ENCODE measurements at places on chromosomes 4 and X.

DNA sequence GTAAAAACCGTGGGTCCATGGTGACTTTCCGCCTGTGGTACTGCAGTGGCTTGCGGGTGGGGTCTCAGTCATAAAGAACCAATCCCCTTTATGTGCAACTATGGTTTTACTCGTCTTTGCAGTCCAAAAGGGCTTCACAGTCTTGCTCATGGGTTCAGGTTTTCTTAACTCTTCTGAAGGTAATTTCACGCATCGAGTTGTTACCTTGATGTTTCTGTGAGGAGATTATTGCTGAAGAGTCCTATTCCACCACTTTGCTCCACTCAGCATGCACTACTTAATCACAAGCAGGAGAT, 41.5 kb downstream of the F8 start:
- DNase-seq: no peak

DNA sequence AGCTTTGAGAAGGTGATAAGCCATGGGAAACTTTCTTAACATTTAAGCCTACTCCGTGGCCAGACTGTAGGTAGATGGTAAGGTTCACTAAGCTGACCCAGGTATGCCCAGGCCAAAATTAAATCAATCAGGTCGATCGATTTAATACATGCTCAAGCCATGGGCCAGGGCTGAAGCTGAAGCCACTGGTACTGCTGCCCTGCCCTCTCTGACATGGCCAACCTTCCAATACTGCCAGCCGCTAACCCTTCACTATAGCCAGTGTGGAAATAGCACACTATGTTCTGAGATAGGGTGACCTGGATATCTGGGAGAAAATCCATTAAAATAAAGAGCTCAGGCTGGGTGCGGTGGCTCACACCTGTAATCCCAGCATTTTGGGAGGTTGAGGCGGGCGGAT, 31.6 kb downstream of the TSC22D3 start:
- DNase-seq: no peak

- DNase-seq: no peak
Measured at GRCh38 chr4:4599481-4600275, 57.8 kb upstream of the STX18 start.

DNA sequence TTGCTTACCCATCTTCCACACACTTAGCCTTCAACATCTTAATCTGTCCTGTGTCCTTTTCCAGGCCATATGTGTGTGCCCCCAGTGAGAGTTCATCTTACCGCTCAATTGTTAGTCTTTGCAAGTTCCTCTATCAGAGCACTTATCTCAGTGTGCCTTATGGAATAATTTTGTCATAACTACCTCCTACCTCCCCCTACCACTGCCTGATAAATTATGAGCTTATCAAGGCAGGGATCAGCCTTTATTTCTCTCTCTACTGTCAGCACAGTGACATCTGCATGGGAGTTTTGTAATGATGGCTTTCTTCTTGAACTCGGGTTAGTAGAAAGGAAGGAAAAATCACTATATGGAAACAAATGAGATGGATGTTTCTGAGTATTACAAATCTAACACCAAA, 53.2 kb downstream of the MTM1 start:
- no peak for DNase-seq

DNA sequence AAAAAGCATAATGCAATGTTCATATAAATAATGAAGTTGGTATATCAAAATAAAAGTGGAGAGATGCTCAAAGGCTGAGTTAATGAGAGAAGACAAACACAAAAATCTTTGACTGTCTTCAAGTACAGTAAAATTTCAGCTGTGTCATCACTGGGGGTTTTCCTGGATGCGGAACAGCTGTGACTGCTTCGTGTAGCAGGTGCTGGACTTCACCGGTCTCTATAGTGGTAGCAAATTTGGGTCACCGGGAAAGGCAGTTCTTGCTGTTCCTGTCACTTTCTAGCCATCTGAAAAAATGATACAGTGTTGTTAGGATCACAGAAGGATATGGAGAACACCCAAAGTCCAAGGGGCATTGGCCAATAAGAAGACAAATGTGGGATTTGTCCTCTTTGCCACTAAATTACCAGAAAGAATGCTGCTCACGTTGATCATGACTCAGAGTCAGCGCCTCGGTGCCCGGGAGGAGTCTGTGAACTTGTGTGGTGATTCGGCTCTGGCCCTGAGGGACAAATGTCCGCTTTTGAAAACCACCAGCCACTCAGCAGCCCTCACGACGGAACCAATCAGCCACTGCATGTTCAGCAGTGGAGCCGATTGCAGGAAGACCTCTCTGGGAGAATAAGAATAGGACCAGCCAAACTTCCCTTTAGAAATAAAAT, 230.1 kb upstream of the FAT1 start:
- no peak for DNase-seq

Measured in inflammatory macrophage treated with lipopolysaccharide for 4 hours (primary cell).